ENCODE measurements at places on chromosomes 7 and 10. TPM values are rescaled to one million over a fixed set of nuclear protein-coding genes. Genes with fewer than 3 reads are reported as not detected.

GRCh38 chr7:107180378-107180777 is 11.6 kb downstream of the HBP1 start:
- no peak for DNase-seq

- no peak for DNase-seq
Measured at GRCh38 chr10:58976254-58976653, 200.2 kb upstream of the PHYHIPL start.

DNA sequence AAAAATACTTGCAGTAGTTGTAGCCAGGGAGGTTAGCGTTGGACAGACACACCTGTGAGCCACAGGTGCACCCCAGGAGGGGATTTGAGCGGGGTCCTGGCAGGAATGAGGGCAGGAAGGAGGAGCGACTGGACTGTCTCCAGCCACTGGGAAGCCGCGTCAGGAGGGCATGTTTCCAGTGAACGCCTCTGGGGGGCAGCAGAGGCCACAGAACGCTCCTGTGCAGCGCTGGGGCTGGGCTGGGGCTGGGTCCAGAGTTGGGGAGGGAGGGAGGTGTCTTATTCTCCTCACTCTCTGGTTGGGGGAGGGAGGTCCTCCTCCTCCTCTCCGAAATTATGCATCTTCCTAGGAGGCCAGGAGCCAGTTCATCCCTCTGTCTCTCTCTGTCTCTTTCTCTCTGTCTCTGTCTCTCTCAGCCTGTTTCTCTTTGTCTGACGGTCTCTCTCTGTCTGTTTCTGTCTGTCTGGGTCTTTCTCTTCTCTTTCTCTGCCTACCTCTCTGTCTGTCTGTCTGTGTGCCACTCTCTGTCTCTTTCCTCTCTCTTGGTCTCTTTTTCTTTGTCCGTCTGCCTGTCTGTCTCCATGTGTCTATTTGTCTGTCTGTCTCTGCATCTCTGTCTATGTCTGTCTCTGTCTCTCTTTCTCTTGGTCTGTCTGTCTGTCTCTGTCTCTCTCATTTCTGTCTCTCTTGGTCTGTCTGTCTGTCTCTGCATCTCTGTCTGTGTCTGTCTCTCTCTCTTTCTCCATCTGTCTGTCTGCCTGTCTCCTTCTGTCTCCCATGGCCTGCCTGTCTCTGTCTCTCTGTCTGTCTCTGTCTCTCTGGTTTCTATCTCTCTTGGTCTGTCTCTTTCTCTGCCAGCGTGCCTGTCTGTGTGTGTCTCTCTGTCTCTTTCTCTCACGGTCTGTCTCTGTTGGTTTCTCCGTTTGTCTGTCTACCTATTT is 9.9 kb upstream of the PSMG3 start:
- peak; percentile 56 for DNase-seq

- no peak for DNase-seq
Measured at GRCh38 chr10:124614003-124614659, 130.0 kb downstream of the FAM53B start.

- no peak for DNase-seq
Measured at GRCh38 chr7:20141666-20142065, 75.5 kb downstream of the MACC1 start.

DNA sequence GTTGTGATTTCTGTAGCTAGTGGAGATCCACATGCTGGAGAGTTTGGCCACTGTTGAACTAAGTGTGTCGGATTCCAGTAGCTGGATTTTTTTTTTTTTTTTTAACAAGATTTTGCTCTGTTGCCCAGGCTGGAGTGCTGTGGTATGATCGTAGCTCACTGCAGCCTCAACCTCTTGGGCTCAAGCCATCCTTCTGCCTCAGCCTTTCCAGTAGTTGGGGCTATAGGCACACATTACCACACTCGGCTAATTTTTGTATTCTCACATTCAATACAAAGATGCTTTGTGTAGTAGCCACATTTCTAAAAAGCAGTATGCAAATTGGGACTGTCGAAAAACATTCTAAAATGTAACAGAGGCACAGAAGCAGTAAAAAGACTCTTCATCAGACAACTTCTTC is 63.5 kb downstream of the RABGEF1 start:
- no peak for DNase-seq

- no peak for DNase-seq
Measured at GRCh38 chr10:132916956-132917666, 25.3 kb downstream of the CFAP46 start.

GRCh38 chr10:93180482-93180931 is 106.8 kb downstream of the CYP26A1 start:
- no peak for DNase-seq

- no peak for DNase-seq
Measured at GRCh38 chr7:70082099-70082611, 483.9 kb downstream of the AUTS2 start.

DNA sequence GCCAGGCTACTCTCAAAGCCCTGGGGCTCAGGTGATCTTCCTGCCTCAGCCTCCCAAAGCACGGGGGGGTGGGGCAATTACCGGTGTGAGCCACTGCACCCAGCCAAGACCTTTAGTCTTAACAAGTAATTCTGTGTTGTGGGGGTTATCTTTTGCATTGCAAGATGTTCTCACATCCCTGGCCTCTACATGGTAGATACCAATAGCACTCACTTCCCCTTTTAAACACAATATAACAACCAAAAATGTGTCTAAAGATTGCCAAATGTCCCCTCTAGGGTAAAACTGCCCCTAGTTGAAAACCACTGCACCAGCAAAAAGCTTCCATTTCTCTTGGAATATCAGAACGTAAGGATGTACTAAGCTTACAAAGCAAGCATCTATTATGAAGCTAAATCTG is 225.0 kb downstream of the CTNNA3 start:
- DNase-seq = no peak

- DNase-seq = no peak
Measured at GRCh38 chr7:7266257-7266881, 84.0 kb downstream of the C1GALT1 start.

GRCh38 chr10:429696-430095 is 259.8 kb downstream of the DIP2C start:
- no peak for DNase-seq

DNA sequence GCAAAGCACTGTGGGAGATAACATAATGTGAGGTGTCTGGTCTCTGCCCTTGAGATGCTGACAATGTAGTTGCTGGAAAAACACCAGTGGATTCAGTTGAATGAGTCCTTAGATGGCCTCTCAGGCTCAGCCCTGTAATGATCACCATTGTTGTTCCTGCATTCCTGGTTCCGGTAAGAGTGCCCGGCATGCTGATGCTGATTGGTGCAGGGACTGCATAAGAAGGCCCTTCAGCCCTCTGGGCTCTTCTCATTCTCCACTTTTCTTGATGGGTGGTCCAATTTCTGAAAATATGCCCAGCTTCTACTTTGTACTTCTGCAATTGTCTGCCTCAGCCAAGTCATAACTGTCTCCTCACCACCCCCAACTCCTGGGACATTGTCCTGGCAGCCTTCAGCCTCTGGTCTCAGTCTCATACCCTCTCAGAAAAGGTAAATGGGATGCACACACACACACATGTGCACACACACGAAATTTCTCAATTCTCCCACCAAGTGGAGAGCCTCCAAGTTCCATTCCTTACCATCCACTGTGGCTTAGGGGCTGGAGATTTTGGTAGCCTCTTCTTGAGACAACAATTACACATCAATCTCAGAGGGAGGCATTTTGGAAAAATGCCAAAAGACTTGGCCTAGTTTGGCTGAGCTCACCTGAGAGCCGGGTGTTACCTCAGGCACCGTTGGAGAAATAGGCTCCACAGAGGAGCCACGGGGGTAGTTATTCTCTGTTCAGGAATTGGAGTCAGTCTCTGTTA is 314.9 kb downstream of the RPS24 start:
- peak; percentile 30 for DNase-seq

GRCh38 chr10:90983914-90984549 is 63.1 kb upstream of the ANKRD1 start:
- DNase-seq = no peak

The INSIG1 gene
- total RNA-seq = 38.2 TPM

The PLAU gene
- 5.1 TPM for total RNA-seq

The RSPH10B gene
- 0.54 TPM for total RNA-seq

The NME8 gene
- total RNA-seq = 0.86 TPM

The DNAH11 gene
- total RNA-seq = 0.80 TPM

Data from mesothelial cell of epicardium (in vitro differentiated cells).